ENCODE measurements at places on chromosomes 11 and 22.

GRCh38 chr11:130551388-130551787, 102.9 kb downstream of the ADAMTS15 start:
- DNase-seq, result no peak
- no peaks in the 10 kb centered on the region for H3K4me1 ChIP-seq
- peaks cover 32% of the 10 kb centered on the region for H3K27me3 ChIP-seq
- H3K36me3 ChIP-seq, result no peaks in the 10 kb centered on the region

- no peaks in the 10 kb centered on the region for H3K27me3 ChIP-seq
- peak overlapping the region; percentile 82 for H3K4me3 ChIP-seq
- no peaks in the 10 kb centered on the region for H3K36me3 ChIP-seq
- DNase-seq, result no peak
- H3K27ac ChIP-seq, result peak overlapping the region; percentile 94
Measured at GRCh38 chr22:46613606-46614021, 6.6 kb upstream of the GRAMD4 start.

- H3K27me3 ChIP-seq, result peaks cover 14% of the 10 kb centered on the region
- no peak overlapping the region for H3K27ac ChIP-seq
- H3K36me3 ChIP-seq, result no peaks in the 10 kb centered on the region
- no peak for DNase-seq
- peaks cover 10% of the 10 kb centered on the region for H3K4me1 ChIP-seq
Measured at GRCh38 chr22:50688448-50688847, 15.8 kb downstream of the SHANK3 start.

DNA sequence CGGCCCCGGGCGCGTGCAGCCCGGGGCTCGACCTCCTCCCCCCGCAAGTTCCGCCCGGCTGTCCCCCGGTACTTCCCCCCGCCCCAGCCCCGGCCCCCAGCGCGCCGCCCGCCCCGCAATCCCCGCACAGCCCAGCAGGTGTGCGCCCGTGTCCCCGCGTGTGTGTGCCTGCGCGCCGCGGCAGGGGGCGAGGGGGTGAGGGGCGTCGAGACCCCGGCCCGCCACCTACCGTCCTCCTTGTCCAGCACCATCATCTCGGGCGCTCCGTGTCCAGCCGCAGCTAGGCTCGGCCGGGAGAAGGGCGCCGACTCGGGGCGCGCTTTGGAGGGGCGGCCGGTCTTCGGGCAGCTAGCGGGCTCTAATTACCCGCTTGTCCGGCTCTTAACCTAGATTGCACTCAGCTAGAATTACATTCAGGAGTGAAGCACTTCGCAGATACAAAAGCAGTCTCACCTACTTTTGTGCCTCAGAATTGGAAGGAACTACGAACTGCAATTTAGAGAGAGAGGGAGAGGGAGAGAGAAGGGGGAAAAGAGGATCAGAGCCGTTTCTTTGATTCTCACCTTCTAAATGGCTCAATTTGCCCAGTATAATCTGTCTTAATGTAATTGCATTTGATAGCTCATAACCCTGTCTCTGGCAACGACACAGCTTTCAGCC, 439 bp downstream of the LMO1 start:
- H3K27me3 ChIP-seq, result peaks cover 82% of the 10 kb centered on the region
- no peak for DNase-seq
- H3K4me1 ChIP-seq, result peaks cover 12% of the 10 kb centered on the region
- no peaks in the 10 kb centered on the region for H3K36me3 ChIP-seq
